ENCODE measurements at places on chromosomes 7 and 10.

- DNase-seq: no peak
These were observed 180.2 kb downstream of the CELF2 start for GRCh38 chr10:11197878-11198277.

GRCh38 chr10:103822800-103823199 is 32.6 kb downstream of the SH3PXD2A start:
- no peak for DNase-seq

- no peak for DNase-seq
These were observed 497.3 kb downstream of the SORCS3 start for GRCh38 chr10:105138358-105138757.

DNA sequence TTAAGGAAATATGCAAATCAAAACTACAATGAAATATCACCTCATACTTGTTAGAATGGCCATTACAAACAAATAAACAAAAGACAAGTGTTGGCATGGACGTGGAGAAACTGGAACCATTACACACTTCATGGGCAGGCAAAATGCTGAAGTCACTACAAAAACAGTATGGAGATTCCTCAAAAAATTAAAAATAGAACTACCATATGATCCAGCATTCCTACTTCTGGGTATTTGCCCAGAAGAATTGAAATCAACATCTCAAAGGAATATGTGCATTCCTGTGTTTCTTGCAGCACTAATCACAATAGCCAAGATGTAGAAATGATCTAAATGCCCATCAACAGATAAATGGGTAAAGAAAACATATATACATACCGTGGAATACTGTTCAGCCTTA is 83.6 kb downstream of the NRCAM start:
- DNase-seq: no peak

DNA sequence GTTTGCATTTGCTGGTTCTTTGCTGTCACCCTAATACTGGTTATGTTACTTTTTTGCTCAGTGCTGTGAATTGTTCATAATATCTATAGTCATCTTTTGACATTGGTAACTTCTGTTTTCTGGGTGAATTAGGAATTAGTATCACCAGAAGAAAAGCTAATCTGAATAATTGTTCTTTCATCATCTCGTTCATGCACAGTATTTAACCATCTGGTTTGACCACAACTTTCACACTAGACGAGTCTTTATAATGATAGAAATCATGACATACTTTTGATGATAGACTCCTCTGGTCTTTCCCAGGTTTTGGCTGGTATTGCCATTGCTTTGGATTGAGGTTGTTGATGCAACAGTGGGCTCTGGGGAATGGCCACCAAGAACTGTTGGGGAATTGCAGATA is 25.1 kb downstream of the SGPL1 start:
- no peak for DNase-seq

GRCh38 chr7:112262855-112263487 is 56.5 kb downstream of the ZNF277 start:
- no peak for DNase-seq

DNA sequence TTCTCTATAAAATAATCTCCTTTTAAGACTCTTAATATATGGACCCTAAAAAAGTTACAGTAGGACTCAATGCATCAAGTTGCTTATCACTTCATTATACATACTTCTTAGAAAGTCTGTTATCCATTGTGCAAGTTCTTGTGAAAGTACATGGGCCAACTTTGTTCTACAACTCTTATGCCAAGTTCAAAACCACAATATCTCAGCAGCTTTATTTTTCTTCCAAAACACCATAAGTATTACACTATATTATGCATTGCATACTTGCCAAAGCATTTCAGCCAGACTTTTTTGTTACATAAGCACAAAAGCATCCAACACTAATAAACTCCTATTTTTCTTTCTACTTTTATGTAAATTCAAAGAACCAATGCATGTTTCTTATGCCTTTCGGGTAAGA is 94.4 kb downstream of the AHR start:
- DNase-seq: no peak

DNA sequence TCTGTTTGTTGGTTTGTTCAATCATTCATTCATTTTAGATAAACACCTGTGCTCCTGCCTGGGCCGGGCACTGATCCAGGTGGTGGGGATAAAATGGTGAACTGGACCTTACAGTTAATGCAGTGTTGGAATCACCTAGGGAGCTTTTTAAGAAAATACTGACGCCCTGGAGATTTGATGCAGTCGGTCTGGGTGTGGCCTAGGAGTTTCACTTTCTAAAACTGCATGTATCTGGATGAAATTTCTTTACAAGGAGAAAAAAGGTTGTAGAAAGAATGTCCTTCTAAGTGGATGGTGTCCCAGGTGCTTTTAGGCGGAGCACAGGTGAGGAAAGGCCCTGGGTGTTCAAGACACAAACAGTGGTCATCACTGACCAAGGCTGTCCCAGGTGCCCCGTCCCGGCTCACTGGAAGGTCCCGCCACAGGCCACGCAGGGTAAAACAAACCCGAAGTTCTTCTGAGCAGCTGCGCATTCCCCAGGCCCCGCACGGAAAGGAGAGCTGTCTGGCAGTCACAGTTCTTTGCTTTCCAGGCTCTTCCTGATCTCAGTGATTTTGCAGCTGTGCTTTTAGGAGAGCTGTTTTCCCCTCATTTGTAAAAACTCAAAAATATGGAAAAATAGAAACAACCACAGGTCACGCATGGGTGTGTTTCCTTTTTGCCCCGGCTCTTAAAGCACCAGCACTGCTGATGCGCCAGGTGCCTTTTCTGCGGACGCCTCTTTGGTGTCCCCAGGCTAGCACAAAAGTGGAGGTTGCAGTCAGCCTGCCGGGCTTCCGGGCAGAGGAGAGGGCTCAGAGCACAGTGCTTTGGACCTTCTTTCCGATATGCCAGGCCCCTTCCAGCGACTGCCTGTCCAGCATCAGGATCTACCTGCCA is 161.9 kb downstream of the GRK5 start:
- no peak for DNase-seq

GRCh38 chr10:21495002-21495751 is 30.3 kb downstream of the SKIDA1 start:
- no peak for DNase-seq

GRCh38 chr10:3692387-3692999 is 92.5 kb downstream of the KLF6 start:
- no peak for DNase-seq

- DNase-seq: no peak
These were observed 183.5 kb downstream of the CREB5 start for GRCh38 chr7:28595801-28596200.

DNA sequence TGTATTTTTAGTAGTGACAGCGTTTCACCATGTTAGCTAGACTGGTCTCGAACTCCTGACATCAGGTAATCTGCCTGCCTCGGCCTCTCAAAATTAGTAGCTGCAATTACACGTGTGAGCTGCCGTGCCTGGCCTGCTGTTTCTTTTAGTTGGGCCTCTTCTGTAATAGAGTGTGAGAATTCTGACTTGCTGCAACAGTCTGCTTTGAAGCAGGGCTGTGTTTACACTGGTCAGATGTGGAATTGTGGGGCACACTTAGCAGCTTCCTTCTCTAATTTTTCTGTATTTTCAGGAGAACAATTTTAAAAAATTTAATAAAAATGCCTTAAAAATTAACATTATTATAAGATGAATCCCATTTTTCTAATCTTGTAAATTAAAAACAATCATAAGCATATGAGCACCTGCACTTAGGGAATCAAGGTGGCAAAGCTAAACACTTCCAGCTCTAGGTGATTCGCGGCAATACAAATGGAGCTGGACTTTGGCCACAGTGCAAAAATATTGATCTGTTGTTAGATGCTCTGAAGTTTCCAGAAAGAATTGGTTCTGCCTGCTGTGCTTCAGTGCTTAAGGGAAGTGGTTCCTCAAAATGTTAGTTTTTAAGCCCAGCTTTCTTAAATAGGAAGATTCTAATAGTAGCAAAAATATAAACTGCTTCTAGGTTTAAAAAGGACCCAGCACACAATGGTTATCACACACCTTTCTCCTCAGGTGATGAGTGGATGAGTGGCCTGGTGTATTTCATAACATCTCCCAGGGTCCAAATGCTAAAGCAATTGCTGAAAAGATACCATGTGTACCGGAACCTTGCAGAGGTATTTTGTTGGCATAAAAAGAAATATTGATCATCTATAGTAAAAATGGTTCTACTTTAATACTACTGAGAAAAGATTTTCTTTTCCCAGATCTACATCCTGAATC is 63.5 kb upstream of the ATRNL1 start:
- no peak for DNase-seq

GRCh38 chr7:38681882-38682281 is 50.7 kb upstream of the AMPH start:
- DNase-seq: no peak

- no peak for DNase-seq
These were observed 349.1 kb upstream of the PODXL start for GRCh38 chr7:131905471-131905973.

DNA sequence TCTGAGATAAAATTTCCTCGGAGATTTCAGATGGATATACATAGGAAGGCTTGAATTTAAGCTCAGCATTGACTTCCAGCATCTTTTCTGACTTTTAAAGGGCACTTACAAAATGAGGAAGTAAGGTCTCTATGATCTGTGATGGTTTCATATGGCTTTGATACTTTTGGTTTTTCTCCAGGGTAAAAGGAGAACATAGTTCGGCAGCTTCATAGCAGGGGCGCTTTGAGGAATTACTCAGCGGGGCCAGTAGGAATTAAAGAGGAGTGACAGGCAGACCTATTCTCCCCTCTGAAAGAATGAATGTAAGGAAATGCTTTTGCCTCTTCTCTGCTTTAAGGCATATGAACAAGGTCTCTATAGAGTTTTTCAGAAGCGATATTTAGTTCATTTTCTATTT is 80.0 kb upstream of the PCDH15 start:
- no peak for DNase-seq

GRCh38 chr7:129513546-129513945 is 11.2 kb downstream of the SMKR1 start:
- no peak for DNase-seq

DNA sequence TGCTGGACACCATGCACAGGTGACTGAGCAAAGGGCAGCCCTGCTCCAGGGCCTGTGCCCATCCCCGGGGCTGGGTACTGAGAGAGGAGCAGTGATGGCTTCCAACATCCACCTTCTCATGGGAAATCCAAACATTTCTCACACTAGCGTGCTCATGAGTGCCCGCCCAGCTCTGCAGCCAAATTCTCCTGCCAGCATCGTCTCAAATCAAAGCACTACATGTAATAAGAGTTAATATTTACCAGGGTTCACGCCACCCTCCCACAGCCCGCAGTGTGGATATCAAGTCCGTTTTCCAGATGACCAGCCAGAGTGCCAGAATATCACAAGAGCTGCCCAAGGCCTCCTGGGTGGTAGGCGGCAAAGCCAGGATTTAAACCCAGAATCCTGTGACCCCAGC is 12.1 kb downstream of the IL15RA start:
- DNase-seq: no peak

DNA sequence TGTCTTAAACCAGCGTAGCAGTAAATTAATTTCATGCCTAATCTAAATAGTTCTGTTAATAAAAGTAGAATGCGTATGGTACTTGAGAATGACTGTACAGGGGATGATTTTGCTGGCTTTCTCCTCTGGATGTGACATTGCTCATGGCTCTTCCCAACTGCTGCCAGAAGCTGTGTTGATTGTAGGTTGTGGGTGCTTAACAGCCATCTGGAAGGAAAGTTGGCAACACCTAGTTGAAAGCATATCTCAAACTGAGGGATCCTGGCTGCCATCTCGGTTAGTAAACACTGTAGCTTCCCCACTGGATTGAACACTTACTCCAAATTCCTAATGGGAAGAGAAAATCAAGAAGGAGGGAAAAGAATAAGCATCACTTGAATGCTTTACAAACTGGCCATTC is 130.9 kb downstream of the NXPH1 start:
- DNase-seq: no peak

- peak; percentile 53 for DNase-seq
These were observed 52.3 kb upstream of the DGKI start for GRCh38 chr7:137898839-137899721.

GRCh38 chr7:113374955-113375354 is 256.6 kb upstream of the SMIM30 start:
- no peak for DNase-seq

DNA sequence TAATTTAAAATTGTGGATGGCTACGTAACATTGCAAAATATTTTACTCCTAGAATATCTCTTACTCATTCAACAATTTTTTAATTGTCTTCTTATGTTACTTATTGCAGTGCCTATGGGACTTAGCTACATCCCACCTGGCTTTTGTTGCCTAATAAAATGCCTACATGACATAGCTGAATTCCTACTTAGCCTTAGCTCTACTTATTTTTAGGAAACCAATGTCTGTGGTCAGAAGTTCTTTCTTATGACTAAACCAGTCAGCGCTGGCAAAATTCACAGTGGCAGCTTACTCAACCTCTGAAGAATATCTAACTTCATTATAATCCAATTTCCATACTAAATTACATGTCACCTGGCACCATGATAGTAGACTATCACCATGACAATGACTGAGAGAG is 1612.4 kb upstream of the LRRTM3 start:
- DNase-seq: no peak

DNA sequence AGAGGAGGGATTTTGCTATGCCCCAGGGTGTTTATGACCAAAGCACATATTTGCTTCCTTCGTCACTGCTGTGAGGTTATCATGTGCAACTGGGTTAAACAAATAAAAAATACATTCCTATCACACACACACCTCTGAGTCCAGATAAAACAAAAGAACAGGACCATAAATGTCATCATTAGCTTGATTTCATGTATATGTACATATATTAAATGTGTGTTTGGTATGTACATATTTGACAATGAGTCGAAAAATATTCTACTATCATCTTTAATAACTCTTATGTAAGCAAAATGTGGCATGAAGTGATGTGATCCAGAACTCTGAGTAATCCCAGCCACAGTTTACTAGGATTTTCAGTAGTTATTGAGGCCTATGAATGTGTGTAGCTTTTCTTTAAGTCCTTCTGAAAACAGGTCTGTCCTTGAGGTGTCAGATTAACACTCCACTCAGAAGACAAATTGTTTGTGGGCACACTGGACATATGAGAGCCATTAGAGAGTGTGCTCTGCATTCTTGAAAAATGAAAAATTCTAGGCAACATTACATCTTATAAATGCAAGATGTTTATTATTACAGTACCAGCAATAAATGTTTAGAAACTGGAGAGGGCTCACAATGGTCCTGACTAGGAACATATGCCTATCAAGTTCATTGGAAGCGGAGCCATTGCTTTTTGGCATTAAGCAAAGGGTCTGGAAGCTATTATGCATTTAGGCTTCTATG is 335.1 kb upstream of the SEMA3A start:
- no peak for DNase-seq

GRCh38 chr10:8238986-8239385 is 184.5 kb downstream of the GATA3 start:
- DNase-seq: no peak

DNA sequence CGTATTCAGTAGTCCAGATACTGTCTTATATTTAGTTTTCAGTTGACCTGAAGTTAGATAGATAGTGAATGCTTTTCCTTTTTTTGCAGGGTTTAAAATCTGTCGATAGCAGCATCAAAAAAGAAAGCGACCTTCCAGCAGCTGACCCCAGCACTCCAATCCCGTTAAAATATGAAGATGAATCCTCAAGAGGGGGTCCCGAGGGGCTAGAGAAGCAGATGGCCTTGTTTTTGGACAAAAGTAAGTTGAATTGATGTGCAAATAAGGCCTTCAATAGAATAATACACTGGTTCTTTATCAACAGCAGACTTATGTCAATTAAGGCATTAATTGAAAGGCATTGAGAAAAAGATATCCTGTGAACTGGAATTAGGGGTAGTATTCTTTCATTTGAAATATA is 18.7 kb downstream of the EDRF1 start:
- no peak for DNase-seq

GRCh38 chr10:2899246-2899951 is 167.9 kb upstream of the PFKP start:
- no peak for DNase-seq

- no peak for DNase-seq
These were observed 105.3 kb downstream of the ADCY1 start for GRCh38 chr7:45679516-45679915.

Data from stimulated activated CD4-positive, alpha-beta T cell treated with anti-CD3 and anti-CD28 coated beads, Interleukin-1b, Interleukin-23, amount 100 ng/mL, for 24 hours (primary cell).